Activated CD4-positive, alpha-beta T cell treated with anti-CD3 and anti-CD28 coated beads, Interleukin-2, amount 10 ng/mL, durations not matched to agents 7 days and 5 days (primary cell): ENCODE measurements at places on chromosomes 1 and 21.

DNA sequence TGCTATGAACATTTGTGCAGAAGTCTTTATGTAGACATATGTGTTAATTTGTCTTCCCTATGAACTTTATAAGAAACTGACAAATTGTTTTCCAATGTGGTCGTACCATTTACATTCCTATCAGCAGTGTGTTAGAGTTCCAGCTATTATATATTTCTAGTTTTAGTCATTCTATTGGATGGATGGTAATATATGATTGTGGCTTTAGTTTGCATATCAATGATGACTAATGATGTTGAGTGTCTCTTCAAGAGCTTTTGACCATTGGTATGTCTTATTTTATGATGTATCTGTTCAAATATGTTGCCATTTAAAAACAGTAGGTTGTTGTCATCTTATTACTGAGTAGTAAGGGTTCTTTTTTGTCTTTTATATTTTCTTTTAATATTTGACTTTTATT lies 16.2 kb upstream of the ZNF326 start:
- no peak overlapping the region for H3K4me3 ChIP-seq
- H3K36me3 ChIP-seq = no peaks in the 10 kb centered on the region
- H3K4me1 ChIP-seq = no peaks in the 10 kb centered on the region
- no peaks in the 10 kb centered on the region for H3K27me3 ChIP-seq

- DNase-seq = no peak
- H3K4me3 ChIP-seq = no peak overlapping the region
- H3K36me3 ChIP-seq = no peaks in the 10 kb centered on the region
- H3K27ac ChIP-seq = no peak overlapping the region
Measured at GRCh38 chr1:183711741-183712361, 58.7 kb upstream of the APOBEC4 start.

- no peaks in the 10 kb centered on the region for H3K36me3 ChIP-seq
- DNase-seq = no peak
- H3K27ac ChIP-seq = no peak overlapping the region
- H3K4me3 ChIP-seq = no peak overlapping the region
- H3K4me1 ChIP-seq = no peaks in the 10 kb centered on the region
Measured at GRCh38 chr1:12549460-12550349, 68.3 kb downstream of the DHRS3 start.

GRCh38 chr1:24696041-24696755 lies 49.0 kb upstream of the CLIC4 start:
- peaks cover 6% of the 10 kb centered on the region for H3K27me3 ChIP-seq
- no peaks in the 10 kb centered on the region for H3K36me3 ChIP-seq
- no peak overlapping the region for H3K4me3 ChIP-seq

DNA sequence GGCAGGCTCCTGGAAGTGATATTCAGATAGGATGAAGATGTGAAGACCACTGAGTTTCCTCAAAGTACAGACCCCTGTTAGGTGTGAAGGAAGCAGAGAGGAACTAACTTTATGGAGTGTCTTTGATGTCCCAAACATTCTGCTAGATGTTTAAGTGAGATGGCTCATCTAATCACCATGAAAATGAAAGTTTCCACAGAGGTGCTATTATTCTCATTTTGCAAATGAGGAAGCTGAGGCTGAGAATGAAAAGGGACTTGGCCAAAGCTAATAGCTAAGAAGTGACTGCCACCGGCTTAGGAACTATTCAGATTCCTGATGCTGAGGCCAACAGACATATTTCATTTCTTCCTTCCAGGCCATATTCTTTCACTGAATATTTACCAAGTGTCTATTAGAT lies 45.9 kb upstream of the WLS start:
- no peaks in the 10 kb centered on the region for H3K4me1 ChIP-seq
- no peaks in the 10 kb centered on the region for H3K36me3 ChIP-seq
- H3K27ac ChIP-seq = no peak overlapping the region
- H3K4me3 ChIP-seq = no peak overlapping the region
- no peaks in the 10 kb centered on the region for H3K27me3 ChIP-seq
- no peak for DNase-seq

DNA sequence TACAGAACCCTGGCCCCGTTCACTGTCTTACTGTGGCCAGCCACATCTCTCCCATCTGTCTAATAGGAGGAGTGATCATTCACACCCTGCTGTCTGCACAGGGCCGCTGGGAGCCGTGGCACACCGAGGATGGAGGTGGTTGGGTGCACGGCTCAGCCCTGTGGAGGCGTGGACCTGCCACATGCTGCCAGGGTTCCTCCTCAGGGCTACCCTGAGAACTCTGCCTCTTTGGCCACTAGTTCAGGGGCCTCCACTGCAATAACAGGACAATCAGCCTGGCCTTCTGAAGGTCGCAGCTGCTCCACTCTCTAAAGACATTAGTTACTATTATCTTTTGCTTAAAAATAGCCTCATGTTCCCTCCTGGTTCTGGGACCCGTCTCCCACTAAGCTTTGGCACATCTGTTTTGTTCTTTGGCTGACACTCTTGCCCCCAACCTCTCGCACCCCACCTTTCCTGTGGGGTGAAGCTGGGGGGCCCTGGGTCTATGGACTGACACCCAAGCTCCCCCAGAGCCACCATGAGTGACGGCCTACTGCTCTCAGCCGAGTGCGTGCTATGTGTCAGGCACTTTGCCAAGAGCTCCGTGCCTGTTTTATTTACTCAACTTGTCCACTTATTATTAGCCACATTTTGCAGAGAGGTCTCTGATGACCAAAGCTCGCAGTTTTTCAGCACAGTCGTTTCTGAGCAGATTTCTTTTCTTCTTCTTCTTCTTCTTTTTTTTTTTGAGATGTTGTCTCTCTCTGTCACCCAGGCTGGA lies 66.3 kb downstream of the ARHGEF10L start:
- no peaks in the 10 kb centered on the region for H3K4me1 ChIP-seq
- no peak for DNase-seq
- H3K27me3 ChIP-seq = no peaks in the 10 kb centered on the region
- H3K36me3 ChIP-seq = no peaks in the 10 kb centered on the region

DNA sequence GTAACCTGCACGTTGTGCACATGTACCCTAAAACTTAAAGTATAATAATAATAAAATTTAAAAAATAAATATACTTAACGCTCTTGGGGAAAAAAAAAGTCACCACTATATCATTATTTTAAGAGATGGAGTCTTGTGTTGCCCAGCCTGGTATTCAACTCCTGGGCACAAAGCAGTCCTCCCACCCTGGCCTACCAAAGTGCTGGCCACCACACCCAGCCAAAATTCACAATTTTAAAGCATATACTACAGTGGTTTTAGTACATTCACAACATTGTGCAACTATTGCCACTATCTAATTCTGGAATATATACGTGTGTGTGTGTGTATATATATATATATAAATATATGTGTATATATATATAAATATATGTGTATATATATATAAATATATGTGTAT lies 5.9 kb downstream of the HMGN2 start:
- DNase-seq = no peak
- no peak overlapping the region for H3K4me3 ChIP-seq
- no peaks in the 10 kb centered on the region for H3K27me3 ChIP-seq
- no peak overlapping the region for H3K27ac ChIP-seq
- H3K4me1 ChIP-seq = peaks cover 33% of the 10 kb centered on the region

GRCh38 chr1:184075055-184076029 lies 23.8 kb downstream of the TSEN15 start:
- H3K27ac ChIP-seq = no peak overlapping the region
- H3K36me3 ChIP-seq = peaks cover 7% of the 10 kb centered on the region
- H3K4me3 ChIP-seq = no peak overlapping the region
- DNase-seq = peak; percentile 43
- peaks cover 4% of the 10 kb centered on the region for H3K4me1 ChIP-seq

- H3K4me3 ChIP-seq = no peak overlapping the region
- peaks cover 3% of the 10 kb centered on the region for H3K27me3 ChIP-seq
- H3K27ac ChIP-seq = no peak overlapping the region
- H3K4me1 ChIP-seq = peaks cover 31% of the 10 kb centered on the region
- H3K36me3 ChIP-seq = peaks cover 4% of the 10 kb centered on the region
Measured at GRCh38 chr1:229197265-229197585, 73.7 kb upstream of the RAB4A start.

GRCh38 chr1:182114627-182115023 lies 53.1 kb upstream of the ZNF648 start:
- no peak for DNase-seq
- H3K27me3 ChIP-seq = peaks cover 30% of the 10 kb centered on the region
- H3K27ac ChIP-seq = no peak overlapping the region
- no peaks in the 10 kb centered on the region for H3K4me1 ChIP-seq
- no peak overlapping the region for H3K4me3 ChIP-seq
- no peaks in the 10 kb centered on the region for H3K36me3 ChIP-seq

GRCh38 chr21:45972353-45972715 lies 9.2 kb upstream of the COL6A1 start:
- H3K4me1 ChIP-seq = peaks cover 4% of the 10 kb centered on the region
- peaks cover 26% of the 10 kb centered on the region for H3K27me3 ChIP-seq
- no peak overlapping the region for H3K27ac ChIP-seq
- no peaks in the 10 kb centered on the region for H3K36me3 ChIP-seq

DNA sequence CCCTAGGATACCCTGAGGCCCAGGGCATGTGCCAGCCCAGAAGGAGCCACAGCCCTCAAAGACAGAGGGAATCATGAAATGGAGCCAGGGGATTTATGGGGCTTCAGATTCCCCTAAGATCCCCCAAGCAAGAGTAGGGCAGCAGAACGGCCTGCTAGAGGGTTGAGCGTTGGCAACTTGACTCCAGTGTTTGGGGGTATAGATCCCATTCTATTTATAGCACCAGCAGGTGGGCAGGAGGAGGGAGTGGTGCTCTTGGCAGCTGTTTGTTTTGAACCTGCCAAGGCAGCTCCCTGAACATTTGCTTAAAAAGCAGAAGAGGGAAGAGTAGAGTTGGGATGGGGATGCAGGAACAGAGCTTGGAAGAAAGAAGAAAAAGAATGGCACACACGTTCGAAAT lies 33.7 kb downstream of the GLUL start:
- H3K4me3 ChIP-seq = no peak overlapping the region
- no peaks in the 10 kb centered on the region for H3K36me3 ChIP-seq
- H3K4me1 ChIP-seq = no peaks in the 10 kb centered on the region
- H3K27ac ChIP-seq = no peak overlapping the region

- peaks cover 13% of the 10 kb centered on the region for H3K27me3 ChIP-seq
- no peak overlapping the region for H3K27ac ChIP-seq
- no peaks in the 10 kb centered on the region for H3K4me1 ChIP-seq
- H3K36me3 ChIP-seq = no peaks in the 10 kb centered on the region
Measured at GRCh38 chr1:181951213-181951612, 110.3 kb downstream of the ZNF648 start.

GRCh38 chr21:46327711-46328110 lies 3.8 kb downstream of the PCNT start:
- peaks cover 20% of the 10 kb centered on the region for H3K4me1 ChIP-seq
- H3K4me3 ChIP-seq = no peak overlapping the region
- H3K27ac ChIP-seq = no peak overlapping the region
- H3K36me3 ChIP-seq = peaks cover 38% of the 10 kb centered on the region
- no peaks in the 10 kb centered on the region for H3K27me3 ChIP-seq

DNA sequence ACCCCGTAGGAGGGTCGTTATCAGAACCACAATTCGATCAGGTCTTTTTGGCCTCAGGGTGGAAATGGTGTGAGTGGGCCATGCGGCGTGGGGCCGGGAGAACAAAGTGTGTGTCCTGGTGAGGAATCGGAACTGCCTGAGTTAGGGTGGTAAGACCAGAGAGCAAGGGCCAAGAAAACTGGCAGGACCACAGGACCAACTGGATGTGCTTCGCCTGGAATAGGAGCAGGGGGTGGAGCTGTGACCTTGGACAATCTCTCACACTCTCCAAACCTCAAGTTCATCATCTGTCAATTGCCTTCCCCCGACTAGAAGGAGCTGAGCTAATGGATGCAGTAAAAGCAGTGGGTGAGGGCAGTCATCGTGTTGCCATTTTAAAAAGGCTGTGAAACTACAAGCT lies 59.5 kb downstream of the NAV1 start:
- peaks cover 4% of the 10 kb centered on the region for H3K27me3 ChIP-seq
- H3K27ac ChIP-seq = no peak overlapping the region
- H3K4me1 ChIP-seq = no peaks in the 10 kb centered on the region
- H3K4me3 ChIP-seq = no peak overlapping the region

- no peak overlapping the region for H3K4me3 ChIP-seq
- DNase-seq = no peak
- H3K27ac ChIP-seq = no peak overlapping the region
- H3K4me1 ChIP-seq = no peaks in the 10 kb centered on the region
Measured at GRCh38 chr1:29825941-29826415, 589.7 kb downstream of the PTPRU start.

DNA sequence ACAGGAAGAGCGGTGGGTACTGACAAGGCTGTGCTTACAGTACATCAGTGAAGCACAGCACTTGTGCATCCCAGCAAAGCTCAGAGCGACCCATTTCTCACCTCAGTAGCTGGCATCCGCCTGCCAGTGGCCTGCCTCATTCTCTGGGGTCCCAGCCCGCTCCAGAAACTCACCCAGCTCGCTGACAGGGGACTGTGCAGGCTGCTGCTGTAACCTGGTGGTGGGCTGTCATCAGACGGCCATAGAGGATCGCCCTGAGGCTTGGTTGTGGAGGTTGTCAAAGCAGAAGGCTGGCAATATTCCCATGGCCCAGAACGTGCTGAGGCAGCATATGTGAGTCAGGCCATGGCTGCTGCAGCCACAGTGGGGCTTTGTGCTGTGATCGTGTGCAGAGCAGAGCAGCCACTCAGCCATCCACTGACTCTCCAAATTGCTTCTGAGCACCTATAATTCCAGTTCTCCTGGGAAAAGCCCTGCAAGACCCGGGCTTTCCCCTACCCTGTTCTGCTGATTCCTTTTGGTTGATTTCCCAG lies 13.6 kb upstream of the GPR137B start:
- peaks cover 19% of the 10 kb centered on the region for H3K27me3 ChIP-seq
- H3K27ac ChIP-seq = no peak overlapping the region

GRCh38 chr1:183330335-183330734 lies 87.8 kb downstream of the NMNAT2 start:
- peaks cover 33% of the 10 kb centered on the region for H3K27me3 ChIP-seq
- no peaks in the 10 kb centered on the region for H3K36me3 ChIP-seq
- H3K4me3 ChIP-seq = no peak overlapping the region
- no peak overlapping the region for H3K27ac ChIP-seq

DNA sequence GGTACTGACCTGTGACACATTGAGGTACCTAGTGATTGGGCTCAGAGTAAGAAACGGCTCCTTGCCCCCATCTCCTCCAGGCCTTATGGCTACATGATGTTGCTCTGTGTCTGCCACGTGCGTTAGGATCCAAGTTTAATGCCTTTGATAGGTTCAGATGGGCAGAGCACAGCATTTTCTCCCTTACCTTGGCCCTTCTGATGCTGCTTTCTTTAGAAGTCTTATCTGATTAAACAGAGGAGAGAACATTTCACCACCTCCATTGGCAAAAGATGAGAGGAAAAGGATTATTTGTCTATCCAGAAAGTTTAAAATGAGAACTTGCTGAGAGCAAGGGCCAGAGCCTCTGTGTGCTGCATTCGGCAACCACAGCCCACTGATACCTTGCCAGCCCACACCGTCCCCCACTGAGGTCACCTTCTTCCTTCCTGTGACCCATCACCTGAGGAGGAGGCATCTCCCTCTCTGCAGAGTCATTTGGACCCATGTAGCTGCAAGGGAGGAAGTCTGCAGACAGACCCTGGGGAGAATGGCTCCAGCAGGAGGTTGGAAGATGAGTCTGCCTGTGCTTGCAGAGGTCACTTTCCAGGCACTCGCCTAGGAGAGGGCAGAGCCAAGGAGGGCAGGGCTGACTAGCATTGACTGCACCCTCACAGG lies 16.7 kb downstream of the SHISA4 start:
- no peaks in the 10 kb centered on the region for H3K36me3 ChIP-seq
- no peak overlapping the region for H3K4me3 ChIP-seq
- DNase-seq = no peak
- H3K27ac ChIP-seq = no peak overlapping the region
- H3K27me3 ChIP-seq = peaks cover 7% of the 10 kb centered on the region
